CD14-positive monocyte (primary cell): ENCODE measurements at places on chromosomes 11 and 22. TPM values are rescaled to one million over a fixed set of nuclear protein-coding genes. Genes with fewer than 3 reads are reported as not detected.
A peak's percentile ranks its signal among the peaks of the same experiment; 100 is the strongest.

- DNase-seq: no peak
Observed at GRCh38 chr22:29738118-29738815, 18.5 kb downstream of the CABP7 start.

GRCh38 chr22:26095256-26095956 lies 73.9 kb upstream of the SEZ6L start:
- DNase-seq: peak; percentile 18

DNA sequence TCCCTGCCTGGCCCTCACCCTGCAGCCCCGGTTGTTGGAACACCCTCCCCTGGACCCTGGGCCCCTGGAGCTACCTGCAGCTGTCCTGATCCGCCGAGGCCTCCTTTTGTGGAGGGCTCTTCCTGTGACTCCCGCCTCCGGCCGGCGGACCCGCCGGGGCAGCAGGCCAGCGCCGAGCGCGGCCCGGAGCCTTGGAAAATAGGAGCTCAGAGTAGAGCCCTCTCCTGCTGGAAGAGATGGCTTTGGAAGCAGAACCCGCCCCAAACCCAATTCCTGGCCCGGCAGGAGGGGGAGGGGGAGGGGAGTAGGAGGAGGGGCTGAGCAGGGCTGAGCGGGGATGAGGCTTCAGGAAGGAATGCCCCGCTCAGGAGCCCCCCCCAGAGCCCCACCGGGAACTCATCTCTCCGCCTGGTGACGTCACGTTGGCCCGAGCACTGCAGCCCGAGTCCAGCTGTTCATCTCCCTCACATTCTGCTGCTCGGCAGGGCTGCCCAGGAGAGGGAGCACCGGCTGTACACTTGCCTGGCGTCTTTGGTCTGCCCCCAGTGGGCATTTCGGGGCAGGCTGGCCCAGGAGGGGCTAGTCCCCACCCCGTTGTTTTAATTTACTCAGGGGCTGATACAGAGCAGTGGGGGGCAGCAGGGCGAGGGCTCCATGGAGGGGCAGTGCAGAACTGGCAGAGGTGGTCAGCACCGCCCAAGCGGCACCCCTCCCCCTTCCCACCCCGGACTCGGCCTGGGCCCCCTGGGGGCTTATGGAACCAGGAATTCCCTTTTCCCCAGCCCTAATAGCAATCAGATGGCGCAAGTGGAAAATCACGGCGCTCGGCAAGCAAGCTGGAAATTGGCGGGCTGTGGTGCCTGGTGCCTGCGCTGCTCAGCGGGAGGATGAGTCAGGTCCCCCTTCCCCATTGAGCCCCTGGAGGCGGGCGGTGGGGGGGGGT lies at the start of gene MRGPRF:
MRGPRF (minus strand) TSS at position 238 of the 943 bp plus-strand sequence. CDS start 3,345 bp downstream, outside the sequence.
- DNase-seq: peak; percentile 11

- no peak for DNase-seq
Observed at GRCh38 chr11:89633135-89633705, 76.9 kb upstream of the TRIM77 start.

NUMA1 gene
- 4.1 TPM for polyA plus RNA-seq

MUC6 gene
- not detected for polyA plus RNA-seq

HSPB2 gene
- not detected for polyA plus RNA-seq

MMP27 gene
- not detected for polyA plus RNA-seq

DAGLA gene
- 0.16 TPM for polyA plus RNA-seq

CDHR5 gene
- polyA plus RNA-seq: 0.43 and 0.55 TPM in 2 replicates

KCNQ1 gene
- 31.8 and 54.0 TPM in 2 replicates for polyA plus RNA-seq

CYTH4 gene
- polyA plus RNA-seq: 220 and 254 TPM in 2 replicates

PANX2 gene
- polyA plus RNA-seq: not detected
